ENCODE measurements at places on chromosomes 6 and 20.

GRCh38 chr6:149963462-149964307 is at the start of gene ULBP1:
Gene ULBP1, plus strand, starts transcription at chr6:149963943. Its CDS starts 107 bp downstream, at chr6:149964050.
- H3K4me3 ChIP-seq: peak within 1 kb of the TSS; percentile 56
- no peaks in the 10 kb centered on the region for H3K36me3 ChIP-seq
- H3K27ac ChIP-seq: no peak within 1 kb of the TSS
- peak; percentile 55 for DNase-seq
- peaks cover 19% of the 10 kb centered on the region for H3K4me1 ChIP-seq

GRCh38 chr6:150418827-150419594 is 50.2 kb downstream of the IYD start:
- peak overlapping the region; percentile 48 for H3K4me3 ChIP-seq
- no peaks in the 10 kb centered on the region for H3K36me3 ChIP-seq

DNA sequence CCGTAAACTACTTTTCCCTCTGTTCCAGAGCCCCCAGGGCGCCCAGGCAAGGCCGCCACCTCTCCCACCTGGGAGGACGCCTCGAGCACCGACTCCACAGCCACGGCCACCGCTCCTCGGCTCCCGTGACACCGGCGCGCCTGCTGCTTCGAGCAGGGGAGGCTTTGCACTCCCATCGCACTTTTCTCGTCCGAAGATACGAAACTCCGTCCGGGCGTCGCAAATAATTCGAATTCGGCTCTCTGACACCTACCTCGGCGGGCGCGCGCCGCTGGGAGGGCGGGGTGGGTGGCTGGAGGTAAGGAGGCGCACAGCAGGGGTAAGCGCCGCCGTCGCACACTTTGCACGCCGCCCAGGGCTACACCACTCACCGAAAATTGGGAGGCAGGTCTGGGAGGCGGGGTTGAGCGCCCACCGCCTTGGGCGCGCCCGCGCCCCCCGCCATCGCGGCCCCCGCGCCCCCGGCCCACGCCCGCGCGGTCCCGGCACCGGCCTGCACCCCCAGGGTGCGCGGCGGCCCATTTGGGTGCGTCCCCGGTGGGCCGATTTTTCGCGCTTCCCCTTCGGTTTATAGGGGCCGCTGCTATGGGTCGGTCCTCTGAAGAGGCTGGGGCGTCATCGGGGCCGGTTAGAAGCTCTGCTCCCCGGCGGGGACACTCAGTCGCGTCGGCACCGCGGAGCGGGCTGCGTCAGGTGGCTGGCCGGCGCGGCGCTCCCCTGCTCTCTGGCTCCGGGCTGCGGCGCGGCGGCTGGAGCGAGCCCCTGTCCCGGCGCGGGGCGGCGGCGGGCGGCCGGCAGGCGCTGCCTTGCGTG is 36.2 kb downstream of the GNAS start:
- DNase-seq: peak; percentile 76
- no peaks in the 10 kb centered on the region for H3K27me3 ChIP-seq
- peak overlapping the region; percentile 73 for H3K4me3 ChIP-seq
- peak overlapping the region; percentile 83 for H3K27ac ChIP-seq

DNA sequence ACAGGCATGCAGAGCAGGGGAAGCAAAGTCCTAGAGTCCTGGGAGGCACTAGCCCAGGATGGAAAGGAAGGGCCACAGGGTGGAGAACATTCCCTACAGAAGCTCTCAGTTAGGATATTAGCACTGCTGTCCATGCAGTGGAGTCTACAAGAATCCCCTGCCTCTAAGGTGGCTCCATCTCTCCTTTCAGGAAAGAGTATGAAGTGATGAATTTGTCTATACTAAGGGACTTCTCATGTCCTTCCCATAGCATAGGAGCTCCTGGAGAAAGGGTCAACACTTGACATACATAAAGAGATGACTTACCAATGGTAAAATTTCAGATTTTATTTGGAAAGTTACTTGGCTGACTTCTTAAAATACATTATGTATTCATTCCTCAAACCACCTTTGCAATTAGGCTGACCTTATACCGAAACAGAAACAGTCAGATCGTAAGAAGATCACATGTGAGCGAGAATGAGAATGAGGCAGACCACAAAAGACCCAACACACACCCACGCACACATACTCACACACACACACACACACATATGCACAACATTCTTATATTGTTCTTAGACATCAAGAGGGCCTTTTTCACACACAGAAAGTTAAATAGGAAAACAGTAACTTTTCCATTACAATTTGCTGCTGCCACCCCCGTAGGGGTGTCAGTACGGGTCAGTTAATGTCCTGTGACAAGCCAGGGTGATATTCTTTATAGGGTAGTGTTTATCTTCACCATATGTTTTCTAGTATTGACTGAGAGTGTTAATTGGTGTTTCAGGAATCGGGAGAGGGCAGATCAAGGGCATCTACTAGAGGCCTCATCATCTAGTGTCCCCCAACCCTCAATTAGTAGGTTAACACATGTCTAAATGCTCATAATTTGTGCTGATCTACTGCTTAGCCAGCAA is 159.4 kb downstream of the FAXC start:
- H3K27me3 ChIP-seq: no peaks in the 10 kb centered on the region
- no peaks in the 10 kb centered on the region for H3K36me3 ChIP-seq
- DNase-seq: no peak
- no peak overlapping the region for H3K4me3 ChIP-seq
- no peak overlapping the region for H3K27ac ChIP-seq
- no peaks in the 10 kb centered on the region for H3K4me1 ChIP-seq

GRCh38 chr20:1926237-1926636 is 31.0 kb downstream of the SIRPA start:
- no peak for DNase-seq
- no peaks in the 10 kb centered on the region for H3K27me3 ChIP-seq
- no peaks in the 10 kb centered on the region for H3K36me3 ChIP-seq
